Cerebellar nuclear complex (tissue), 1 donor: ENCODE measurements at places on chromosomes 16 and 17.

- DNase-seq = no peak
Measured at GRCh38 chr17:42266462-42266861, 9.7 kb downstream of the STAT5B start.

DNA sequence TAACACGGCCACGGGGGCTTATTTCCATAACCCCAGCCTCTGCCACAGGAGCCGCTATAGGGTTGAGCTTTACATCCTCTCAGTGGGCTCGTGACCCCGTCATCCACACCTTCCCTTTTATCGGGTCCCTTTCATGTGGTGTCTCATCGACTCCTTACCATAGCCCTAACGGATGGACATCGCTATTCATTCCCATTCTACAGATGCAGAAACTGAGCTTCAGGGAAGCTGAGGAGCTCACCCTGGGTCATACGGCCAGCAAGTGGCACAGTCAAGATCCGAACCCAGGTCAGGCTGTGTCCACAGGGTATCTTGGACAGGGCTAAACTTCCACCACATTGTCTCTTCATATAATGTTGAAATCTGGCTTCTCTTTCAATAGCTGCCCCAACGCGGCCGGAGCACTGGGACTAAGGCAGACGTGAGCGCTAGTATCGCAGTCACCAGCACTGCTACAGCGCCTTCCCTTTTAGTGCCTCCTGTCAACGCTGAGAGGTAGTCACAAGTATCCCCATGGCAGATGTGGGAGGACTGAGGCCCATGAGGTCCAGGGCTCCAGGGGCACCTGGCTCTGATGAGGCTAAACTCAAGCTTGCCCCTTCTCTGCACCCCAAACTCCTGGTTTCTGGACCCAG is 50.8 kb downstream of the SOCS1 start:
- DNase-seq = no peak

DNA sequence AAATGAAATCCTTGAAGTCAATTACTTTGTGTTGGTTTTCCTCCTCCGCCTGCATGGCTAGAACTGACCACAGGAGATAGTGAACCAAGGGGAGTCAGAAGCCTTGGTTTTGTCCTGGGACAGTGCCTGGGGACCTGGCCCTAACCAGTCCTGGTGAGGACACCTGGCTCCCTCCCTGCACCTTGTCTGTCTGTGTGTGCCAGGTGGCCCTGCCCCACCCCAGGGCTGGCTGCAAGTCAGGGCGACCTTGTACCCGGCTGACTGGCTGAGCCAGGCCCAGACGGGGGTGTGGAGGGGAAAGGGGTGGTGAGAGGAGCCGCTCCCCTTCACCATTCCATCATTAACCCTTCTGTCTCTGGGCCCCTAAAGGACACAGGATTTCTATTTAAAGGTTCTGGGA is 3.4 kb downstream of the RAPGEFL1 start:
- no peak for DNase-seq

DNA sequence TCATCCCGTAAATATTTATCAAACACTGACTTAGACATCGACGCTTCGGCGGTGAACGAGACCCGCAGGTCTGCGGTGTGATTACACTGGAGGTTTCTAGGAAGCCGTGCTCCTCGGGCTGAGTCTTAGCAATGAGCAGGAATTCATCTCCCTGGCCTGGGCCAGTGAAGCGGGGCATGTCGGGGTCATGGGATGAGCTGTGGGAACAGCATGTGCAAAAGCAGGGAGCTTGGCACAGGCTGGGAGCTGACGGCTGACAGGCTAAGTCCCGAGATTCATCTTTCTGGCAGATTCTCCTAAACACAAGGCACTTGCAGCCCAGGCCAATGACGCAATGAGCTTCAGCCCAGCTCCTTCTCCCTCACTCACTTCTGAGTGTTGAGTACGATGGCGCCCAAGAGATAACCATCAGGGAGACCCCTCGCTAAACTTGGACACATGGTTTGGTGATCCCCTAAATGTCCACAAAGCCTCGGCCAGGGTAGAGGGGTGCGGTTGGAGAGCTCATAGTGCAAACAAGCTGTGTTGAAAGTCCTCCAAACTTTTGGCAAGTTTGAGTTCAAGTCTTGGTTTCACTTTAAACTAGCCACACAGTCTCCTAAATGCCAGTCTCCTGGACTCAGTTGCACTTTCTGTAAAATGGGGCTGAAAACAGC is 12.8 kb downstream of the CRISPLD2 start:
- no peak for DNase-seq

DNA sequence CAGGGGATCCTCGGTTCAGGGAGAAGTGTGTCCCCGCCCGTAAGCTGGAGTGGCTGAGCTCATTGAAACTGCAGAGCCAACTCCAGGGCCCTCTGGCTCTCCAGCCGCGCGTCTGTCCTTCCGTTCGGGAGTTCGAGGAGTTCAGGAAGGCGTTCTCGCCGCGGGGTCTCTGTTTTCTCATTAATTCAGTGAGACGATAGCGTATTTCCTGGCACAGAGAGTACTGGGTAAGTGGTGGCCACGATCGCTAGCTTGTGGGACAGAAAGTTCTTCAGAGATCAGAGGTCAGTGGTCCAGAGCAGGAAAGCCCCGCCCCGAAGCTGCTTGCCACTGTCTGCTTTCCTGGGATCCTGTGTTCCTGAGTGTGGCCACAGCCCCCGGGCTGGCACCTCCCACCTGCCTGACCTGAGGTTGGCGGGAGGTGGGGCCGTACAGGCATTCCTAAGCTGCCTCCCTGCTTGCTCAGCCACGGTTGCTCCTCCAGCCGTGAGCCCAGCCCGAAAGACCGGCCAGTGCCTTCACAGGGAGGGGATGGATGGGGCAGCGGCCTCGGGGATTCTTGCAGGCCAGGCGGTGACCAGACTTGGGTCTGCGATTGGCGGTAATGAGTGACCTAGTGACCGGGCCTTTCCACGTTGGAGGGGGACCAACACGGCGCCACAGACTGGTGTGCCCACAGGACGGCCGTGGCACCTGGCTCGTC is 8.9 kb downstream of the BAIAP2 start:
- DNase-seq = no peak

- DNase-seq = no peak
Measured at GRCh38 chr17:57170866-57171265, 85.5 kb upstream of the MSI2 start.

DNA sequence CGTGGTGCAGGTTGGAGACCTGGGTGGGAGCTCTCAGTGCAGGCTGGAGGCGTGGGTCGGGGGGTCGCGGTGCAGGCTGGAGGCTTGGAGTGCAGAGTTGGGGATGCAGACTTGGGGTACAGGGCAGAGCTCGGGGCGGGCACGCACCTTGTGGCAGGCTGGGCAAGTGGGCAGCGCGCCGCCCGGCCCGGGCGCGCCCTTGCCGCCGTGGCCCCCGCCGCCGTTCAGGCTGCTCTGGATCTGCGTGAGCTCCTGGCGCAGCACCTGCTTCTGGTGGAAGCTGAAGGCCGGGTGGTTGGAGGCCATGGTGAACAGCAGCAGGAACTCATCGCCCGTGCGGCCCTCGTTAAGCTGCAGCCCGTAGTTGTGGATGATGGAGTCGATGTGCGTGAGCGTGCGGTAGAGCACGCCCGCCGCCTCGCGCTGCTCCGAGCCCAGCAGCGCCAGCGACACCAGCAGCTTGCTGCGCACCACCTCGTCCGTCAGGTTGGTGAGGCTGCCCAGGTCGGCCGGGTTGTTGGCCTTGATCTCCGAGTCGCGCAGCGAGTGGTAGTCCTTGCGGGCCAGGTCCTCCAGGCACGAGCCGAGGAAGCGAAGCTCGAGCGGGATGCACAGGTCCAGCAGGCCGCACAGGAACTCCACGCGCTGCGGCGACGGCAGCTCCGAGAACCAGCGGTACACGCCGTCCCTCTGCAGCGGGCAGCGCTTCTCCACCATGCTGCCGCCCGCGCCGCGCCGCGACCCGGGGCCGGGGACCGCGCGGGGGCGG is 1.1 kb downstream of the ZCCHC14 start:
- no peak for DNase-seq

DNA sequence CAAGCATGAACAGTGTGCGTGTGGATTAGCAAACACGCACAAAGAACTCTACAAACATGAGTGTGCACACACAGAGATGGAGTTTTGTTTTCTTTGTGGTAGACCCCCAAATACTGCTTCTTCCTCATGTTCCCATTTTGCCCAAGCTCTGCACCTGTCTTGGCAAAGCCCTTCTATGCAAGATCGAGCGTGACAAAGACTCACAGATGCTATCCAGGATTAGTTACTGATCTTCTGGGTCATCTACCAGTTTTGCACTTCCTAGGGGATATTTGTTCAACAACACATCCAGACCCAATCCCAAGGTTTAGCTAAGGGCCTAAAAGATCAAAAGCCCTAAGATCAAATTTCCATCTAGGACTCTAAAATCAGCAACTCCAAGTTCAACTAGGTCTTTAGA is 16.0 kb downstream of the LRRC36 start:
- no peak for DNase-seq

DNA sequence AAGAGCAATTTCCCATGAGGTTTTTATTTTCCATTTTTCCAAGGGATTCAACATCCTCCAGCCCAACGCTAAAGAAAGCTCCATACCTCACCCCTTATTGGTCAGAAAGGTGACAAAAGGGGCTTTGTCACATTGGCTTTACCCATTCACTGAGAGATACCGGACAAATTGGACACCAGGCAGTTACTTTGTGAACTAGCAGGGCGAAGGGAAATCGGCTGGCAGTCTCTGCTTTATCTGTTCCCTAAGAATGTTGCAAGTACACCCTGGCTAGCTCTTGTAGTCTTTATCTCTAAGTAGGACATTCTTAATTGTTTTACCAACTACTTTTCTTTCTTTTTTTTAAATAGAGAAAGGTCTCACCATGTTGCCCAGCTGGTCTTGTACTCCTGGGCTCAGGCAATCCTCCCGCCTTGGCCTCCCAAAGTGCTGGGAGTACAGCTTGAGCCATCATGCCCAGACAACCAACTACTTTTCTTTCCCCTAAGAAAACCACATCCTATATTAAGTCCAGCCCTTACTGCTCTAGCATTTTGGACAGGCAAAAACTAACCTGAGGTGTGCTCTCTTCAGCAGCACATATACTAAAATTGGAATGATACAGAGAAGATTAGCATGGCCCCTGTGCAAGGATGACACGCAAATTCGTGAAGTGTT is 16.8 kb downstream of the PRPSAP1 start:
- DNase-seq = no peak

DNA sequence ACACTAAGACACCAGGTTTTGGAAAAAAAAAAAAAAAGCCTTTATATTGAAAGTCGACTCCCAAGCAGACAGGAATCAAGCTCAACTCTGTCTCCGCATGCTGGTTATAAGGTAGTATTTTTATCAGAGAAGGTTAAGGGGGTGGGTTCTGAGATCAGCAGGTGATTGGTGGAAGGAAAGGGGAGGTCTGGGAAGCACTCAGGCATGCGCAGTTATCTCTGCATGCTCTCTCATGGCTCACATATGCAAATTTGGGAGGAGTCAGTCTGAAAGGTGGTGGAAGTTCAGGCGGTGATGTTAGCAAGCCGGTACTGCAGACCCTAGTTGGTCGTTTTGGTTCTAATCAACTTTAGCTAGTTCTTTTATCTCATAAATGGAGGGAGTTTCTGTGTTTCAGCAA is 357.6 kb upstream of the C16orf82 start:
- DNase-seq = no peak

- DNase-seq = no peak
Measured at GRCh38 chr17:72710202-72710601, 382.3 kb downstream of the SLC39A11 start.

DNA sequence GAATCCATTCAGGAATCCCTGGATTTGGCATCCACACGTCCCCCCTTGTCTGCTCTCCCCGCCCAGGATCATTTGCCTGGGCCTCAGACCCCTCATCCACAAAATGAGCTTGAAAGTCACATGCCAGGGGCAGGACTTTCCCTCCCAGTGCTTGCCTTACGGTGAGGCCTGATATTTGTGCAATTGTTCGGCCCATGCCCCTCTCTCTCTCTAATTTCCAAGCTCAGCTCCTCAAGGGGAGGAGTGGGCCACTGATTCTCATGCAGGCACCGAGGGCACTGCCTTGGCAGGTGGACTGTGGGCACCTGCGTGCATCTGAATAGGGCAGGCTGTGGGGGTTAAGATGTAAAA is 267.2 kb upstream of the FOXF1 start:
- DNase-seq = no peak

DNA sequence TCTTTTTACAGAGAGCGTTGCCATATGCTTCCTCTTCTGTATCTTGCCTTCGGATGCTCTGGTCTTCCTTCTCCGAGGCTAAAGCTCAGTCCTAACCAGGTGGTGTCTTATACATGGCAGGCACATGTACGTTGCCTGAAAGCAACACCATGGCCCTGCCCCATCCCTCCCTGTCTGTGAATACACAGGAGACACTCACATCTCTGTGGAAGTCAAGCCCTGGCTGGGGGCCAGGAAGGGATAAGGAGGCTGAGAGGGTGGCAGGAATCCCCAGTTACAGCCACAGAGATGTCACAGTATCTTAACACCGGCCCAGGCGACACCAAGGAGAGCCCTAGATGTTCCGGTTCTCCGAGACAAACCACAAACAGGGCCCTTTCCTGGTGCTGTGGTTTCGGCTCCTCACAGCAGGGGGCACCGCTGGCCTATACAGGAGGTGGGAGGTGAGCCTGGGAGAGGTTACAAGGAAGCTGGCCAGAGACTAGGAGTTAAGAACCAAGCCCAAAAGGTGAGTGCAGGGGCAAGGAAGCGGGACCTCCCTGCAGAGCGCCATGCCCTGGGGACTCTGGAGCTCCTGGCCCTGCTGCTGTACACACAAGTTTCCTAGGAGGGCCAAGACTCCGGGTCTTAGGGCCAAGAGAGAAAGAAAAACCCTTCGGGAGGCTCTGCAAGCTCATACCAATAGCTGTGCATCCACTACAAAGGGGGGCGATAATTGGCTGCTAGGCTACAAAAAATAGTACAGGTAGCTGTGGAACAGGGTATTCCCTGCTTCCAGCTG is 41.7 kb downstream of the SRL start:
- no peak for DNase-seq

GRCh38 chr16:56647641-56648431 is 3.9 kb upstream of the MT1B start:
- no peak for DNase-seq

GRCh38 chr16:6682142-6682811 is 650.4 kb upstream of the RBFOX1 start:
- DNase-seq = no peak

- no peak for DNase-seq
Measured at GRCh38 chr16:60642956-60643355, 1393.3 kb downstream of the CDH8 start.

- DNase-seq = no peak
Measured at GRCh38 chr17:75785016-75785890, 647 bp downstream of the UNK start.

DNA sequence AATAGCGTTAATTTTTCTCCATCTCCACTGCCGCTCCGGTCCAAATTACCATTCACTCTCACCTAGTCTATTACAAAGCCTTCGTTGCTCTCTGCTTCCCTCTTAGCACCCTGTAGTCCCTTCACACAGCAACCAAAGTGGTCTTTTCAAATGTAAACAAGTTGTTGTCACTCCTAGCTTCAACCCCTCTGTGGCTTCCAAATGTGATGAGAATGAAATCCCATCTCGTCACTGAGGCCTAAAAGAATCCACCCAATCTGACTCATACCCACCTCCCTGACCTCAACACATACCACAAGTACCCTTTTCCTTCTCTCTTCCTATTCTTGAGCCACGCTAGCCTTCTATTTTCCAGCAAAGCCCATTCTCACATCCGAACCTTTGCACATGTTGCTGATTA is 2.2 kb upstream of the PELP1 start:
- no peak for DNase-seq
